ENCODE measurements at places on chromosomes 5 and 9.

- no peak for DNase-seq
Measured at GRCh38 chr5:150448952-150449516, 505 bp downstream of the RPS14 start.

GRCh38 chr5:179805529-179806249, 977 bp downstream of the MGAT4B start:
- DNase-seq: no peak

DNA sequence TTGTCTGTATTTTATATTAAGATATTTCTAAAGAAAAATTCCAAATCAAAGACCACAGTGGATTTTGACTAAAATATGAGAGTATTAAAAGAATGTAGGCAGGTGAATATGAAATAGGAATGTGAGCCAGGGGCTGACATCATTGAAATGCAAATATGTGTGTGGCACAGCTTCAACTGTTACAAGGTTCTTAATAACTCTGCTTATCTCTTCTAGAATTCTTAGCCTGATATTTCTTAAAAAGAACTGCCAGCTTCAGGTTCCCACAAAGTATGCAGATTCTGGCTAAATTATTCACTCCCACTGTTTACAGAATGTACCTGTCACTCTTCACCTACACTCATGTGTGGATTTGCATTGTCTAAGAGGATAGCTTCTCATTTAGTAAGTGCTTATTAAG, 274.4 kb downstream of the DIRAS2 start:
- no peak for DNase-seq

DNA sequence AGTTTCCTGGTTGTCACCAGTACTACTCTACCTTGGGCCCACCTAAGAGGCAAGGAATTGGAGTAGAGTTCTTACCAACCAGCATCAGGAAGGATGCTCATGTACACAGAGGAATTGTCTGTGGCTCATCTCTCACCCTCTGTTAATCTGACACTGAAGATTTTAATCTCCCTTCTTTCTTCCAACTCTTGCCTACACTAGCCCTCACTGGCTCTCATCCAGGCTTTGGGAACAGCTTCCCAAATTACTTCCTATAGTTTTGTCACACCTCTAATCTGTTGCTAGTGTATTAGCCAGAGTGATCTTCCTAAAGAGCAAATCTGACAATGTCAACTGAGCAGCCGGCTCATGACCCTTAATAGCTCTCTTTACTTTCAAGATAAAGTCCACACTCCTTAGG, 218.7 kb upstream of the TRIM32 start:
- DNase-seq: no peak

DNA sequence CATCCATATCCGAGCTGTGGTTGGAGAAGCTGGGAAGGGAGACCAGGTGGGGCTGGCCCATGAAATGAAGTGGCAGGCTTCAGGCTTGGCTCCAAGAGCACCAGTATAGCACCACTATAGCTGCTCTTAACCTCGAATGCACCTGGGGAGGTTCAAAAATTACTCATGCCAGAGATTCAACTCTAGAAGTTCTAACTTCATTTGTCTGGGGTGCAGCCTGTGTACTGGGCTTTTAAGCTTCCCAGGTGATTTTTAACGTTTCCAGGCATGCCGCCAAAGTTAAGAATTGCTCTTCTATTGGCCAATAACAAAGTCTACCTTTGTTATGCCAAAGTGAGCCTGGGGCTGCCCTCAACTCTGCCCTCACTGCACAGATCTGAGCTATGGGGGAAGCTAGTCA, 458 bp downstream of the PRSS3 start:
- DNase-seq: no peak

GRCh38 chr5:123163225-123163876, 74.3 kb downstream of the PRDM6 start:
- DNase-seq: no peak

- DNase-seq: peak; percentile 39
Measured at GRCh38 chr9:37618817-37619216, 26.4 kb upstream of the TOMM5 start.

DNA sequence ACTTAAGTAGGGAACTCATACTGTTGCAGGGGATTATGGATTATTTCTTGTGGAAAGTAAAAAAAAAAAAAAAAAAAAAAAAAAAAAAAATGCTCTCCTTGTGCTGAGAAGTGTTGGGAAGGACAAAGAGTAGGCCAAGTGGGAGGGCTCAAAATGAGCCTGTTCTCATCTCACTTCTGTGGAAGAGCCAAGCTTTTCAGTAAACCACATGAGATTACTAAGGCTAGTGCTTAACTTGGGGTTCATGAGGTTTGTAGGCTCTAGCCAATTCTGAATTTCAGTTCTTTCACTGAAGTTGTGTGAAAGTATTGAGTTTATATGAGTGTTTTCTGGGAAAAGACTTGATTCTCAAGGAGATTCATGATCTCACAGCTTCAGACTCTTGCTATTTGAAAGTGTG, 23.0 kb upstream of the CEP78 start:
- no peak for DNase-seq

- DNase-seq: no peak
Measured at GRCh38 chr9:137860361-137860760, 17.2 kb upstream of the CACNA1B start.

DNA sequence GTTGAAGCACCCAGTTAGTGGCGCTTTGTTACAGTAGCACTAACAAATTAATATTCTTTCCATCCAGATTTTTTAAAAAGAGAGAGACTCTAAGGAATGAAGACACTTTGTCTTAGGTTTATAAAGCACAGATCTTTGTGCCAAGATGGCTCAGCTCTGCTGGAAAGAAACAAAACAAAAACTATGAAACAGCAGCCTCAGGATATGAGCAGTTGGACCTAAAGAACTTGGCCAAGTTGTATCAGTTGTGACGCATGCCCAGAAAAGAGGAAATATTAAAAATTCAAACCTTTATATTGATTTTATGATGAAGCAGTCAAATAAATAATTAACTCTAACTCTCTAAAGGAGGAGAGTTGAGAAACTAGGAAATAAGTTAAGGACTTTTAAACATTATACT, 427.2 kb downstream of the SPOCK1 start:
- no peak for DNase-seq

- DNase-seq: no peak
Measured at GRCh38 chr9:3435732-3436131, 90.1 kb downstream of the RFX3 start.

Data from NCI-H524 treated with DMSO at 0.1 percent for 48 hours (cell line).